ENCODE measurements at places on chromosomes 13 and 19.

DNA sequence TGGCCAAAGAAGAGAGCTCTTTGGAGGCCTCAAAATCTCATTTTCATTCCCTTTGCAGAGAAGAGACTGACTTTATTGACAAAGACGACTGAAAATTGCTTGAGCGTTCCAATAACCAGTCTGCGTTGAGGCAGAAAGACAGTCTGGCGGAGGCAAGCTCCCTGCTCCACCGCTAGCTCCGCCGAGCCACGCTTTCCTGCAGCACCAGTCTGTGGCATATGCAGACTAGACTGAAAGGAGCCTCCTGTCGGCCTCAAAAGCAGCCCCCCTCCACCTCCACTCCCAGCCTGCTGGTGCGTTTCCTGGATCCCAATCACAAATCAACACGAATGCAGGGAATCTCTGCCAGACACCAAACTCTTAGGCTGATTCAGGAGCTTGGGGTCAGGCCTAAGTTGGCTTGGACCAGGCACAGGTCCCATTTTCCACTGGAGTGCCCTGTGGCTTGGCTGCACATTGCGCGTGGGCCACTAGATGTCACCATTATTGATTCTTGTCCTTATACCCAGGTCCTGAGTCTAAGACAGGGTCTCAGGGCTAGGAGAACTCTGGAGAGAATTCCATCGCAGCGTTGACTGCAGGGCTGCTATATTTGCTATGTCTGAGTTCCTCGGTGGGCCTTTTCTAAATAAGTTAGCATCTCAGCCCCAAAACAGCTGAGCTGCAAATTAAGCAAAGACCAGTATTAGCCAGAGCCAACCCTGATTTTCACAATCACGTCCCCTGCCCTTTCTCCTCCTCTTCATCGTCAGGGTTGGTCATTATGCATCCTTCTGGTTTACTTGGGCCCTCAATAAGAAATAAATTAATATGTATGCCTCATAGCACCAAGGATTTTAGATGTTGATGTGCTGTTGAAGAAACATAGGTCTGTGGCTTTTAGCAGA, 5.2 kb upstream of the ZNF507 start:
- peak; percentile 24 for DNase-seq

DNA sequence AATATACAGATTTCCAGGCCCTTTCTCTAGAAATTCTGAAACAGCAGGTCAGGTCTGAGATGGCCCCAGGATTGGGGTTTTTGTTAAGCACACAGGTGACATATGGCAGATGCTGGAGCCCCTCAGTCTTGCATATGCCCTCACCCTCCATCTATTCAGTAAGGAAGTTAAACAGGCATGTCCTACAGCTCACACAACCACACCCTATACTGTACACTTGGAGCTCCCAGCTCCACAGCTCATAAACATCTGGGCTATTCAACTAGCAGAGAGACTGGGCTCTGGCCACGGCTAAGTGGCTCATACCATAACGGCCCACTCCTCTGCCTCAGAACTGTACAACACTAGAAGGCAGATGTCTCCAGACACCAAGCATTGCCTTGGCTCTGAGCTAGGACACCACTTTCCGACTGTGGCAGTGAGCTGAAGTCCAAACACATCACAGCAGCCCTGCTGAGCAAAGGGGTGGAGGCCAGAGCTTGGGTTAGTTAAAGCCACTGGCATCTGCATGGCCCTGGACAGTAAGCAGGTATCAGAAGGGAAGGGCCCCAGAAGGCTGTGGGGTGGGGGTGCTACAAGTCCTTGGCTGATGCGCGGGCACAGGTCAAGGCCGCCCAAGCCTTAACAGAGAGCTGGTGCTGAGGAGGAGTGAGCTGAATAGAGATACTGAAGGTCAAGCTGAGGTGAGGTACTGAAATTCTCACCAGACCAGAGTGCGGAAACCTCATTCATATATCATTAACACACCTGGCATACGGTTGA, 79.1 kb downstream of the ABCC4 start:
- no peak for DNase-seq

DNA sequence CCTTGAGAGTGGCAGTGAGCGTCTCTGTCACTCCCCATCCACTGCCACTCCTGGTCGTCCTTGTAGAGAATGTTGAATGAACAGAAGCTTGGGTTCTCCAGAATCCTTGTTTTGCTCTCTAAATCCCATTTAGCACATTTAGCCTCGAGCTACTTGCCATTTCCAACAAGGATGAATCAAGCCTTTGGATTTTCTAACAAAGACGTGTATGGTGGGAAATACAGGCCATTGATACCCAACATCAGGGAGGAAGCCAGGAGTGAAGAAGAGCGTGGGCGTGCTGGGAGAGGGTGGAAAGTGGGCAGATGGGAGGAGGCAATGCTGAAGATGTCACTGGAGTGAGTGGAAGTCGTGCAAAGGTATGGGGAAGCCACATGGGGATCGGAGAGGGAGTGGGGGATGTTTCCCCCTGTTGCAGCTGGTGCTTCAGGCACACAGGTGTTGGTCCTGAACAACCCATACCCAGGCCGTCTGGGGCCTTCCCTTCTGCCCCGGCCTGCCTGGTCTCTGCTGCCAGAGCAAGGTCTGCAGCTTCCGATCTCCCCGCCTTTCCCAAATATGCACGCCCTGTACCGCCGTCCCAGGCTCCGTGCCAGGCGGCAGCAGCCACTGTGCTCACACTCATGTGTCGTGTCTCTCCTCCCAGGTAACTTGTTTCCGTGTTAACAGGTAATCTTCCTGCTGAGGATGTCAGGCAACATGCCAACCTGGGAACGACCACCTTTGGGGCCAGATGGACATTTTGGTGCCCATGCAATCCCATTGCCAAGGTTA, 48.7 kb downstream of the ZIC5 start:
- DNase-seq, result no peak

DNA sequence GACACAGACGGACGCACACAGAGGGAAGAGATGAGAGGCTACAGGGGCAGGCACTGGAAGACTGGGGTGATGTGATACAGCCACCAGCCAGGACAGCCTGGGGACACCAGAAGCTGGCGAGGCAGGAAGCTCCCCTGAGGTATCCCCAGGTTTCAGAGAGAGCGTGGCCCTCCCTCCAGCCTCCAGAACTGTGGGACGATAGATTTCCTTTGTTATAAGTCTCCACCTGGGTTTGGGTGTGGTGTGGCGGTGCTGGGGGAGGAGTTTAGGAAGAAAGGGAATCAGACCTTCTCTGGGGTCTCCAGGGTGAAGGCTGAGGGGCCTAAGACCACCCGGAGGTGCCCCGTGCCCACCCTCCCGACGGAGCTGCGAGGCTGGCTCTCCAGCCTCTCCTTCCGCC, 2.7 kb upstream of the ASPDH start:
- no peak for DNase-seq

DNA sequence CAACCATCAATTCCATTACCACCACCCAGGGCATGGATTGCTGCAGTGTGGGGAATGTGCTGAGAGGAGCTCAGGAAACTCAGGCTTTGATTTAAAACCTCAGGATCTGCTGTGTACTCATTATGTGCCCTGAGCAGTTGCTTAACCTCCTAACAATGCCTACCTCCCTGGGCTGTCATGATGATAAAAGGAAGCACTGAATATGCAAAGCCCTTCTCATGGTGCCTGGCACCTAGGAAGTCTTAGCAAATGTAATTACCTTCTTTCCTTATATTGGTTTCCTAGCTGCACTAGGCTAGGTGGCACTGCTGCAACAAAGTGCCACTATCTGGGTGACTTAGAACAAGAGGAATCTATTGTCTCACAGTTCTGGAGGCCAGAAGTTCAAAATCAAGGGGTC, 62.2 kb downstream of the KCTD12 start:
- DNase-seq, result no peak

DNA sequence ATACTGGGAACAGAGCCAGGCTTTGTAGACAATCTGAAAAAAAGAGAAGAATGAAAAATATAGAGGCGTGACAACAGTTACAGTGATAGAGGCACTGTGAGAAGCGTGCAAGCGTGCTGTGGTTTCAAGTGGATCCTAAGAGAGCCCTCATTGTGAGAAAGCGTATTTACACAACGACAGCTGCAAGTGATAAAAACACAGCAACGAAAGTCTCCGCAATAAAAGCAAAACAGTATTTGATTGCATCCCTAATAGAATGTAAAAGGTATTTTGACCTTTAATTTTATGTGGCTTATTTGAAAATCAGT, 642.7 kb upstream of the ARGLU1 start:
- DNase-seq, result no peak

- DNase-seq, result no peak
Measured at GRCh38 chr13:45200701-45201232, at the start of gene KCTD4. TSS of gene KCTD4 (minus strand) at chr13:45201045. CDS start at chr13:45194567, 6,478 bp downstream.

- DNase-seq, result no peak
Measured at GRCh38 chr13:98541191-98541590, 35.7 kb downstream of the STK24 start.

DNA sequence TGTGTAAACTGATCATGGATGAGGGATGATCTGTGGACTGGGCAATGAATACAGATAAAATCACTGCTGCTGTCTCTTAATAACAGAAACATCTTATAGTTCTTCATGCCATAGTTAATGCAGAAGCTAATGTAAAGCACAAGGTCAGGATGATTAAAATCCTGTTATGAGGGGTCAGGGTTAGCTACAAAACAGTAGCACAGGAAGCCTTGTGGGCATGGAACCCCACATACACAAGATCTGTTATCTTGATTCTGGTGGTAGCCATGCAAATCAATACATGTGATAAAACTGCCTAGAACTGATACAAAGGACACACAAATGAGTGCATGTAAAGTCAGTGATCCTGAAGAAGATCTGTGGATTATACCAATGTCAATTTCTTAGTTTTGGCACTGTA, 96.4 kb downstream of the KLF12 start:
- DNase-seq, result no peak

DNA sequence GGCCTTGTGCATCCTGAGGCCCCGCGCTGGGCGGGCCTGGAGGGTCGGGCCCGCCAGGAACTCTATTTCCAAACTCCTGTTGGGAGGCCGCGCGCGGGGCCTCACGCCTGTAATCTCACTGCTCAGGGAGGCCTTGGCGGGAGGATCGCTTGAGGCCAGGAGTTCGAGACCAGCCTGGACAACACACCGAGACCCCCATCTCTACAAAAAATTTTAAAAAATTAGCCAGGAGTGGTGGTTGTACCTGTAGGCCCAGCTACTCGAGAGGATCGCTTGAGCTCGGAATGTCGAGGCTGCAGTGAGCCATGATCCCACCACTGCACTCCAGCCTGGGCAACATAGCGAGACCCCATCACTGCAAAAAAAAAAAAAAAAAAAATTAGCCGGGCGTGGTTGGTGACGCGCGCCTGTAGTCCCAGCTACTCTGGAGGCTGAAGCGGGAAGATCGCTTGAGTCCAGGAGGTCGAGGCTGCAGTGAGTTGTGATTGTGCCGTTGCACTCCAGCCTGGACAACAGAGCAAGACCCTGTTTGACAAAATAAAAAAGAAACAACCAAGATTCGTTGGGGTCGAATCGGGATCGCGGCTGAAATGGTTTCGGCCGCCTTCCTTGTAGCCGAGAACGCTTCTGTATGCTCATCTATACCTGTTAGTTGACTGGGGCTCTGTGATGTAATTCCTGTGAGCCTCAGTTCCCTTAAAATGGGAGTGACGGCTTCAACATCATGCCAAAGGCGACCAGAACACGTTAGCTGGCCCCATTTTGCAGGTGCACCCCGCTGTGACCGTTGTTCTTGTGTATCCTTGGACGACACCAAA, 636 bp downstream of the SF3A2 start:
- DNase-seq, result no peak

DNA sequence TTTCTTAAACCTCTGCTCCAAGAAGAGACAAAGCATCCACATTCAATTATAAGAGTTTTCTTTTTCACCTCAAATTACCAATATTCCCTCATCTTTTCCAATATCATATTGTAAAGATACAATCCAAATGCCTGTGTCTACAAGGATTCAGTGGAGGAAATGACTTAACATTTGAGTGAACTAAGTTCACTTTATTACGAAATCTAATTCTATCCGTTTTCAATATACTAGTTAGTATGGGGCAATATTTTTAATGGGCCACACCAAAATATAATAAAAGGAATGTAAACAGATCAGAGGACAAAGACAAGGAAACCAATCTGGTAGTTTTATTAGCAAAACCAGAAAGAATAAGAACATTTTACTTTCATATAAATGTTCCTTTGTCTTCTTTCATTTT, 136.0 kb downstream of the DCLK1 start:
- no peak for DNase-seq

DNA sequence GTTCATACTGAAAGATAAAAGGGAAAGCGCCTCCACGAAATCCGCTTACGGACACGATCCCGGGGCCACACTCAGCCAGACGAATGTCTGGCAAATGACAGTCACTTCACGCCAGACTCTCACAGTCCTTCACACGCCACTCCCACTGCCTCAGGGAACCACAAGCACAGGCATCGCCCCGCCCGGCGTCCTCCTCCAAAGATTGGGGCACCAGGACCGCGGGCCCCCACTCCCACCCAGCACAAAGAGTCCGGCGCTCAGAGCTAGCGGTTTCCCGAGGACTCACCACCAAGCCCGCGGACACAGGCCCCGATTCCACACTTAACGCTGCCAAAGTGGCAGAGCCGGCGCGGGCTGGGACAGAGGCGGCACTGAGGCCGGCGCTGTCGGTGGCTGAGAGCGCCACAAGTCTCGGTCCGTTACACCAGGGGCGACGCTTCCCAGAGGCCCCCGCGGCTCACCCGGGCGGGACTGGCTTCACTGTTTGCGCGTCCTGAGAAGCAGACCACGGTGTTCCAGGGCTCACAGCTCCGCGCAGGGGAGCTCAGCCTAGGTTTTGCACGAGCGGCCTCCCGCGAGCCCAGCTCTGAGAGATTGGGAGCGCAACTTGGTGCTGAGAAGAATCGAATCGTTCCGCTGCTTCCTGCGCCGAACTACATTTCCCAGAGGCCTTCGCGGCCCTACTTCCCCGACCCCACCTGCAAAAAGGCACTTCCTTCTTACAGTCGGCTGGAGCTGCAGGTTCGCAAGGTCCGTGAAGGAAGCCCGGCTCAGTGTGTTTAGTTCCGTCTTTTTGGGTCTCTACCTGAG, at the start of gene ZNF569:
Gene ZNF569 (minus strand): TSS at position 647 of the 810 bp plus-strand sequence. CDS start 22,523 bp downstream, outside the sequence.
- DNase-seq, result peak; percentile 82

DNA sequence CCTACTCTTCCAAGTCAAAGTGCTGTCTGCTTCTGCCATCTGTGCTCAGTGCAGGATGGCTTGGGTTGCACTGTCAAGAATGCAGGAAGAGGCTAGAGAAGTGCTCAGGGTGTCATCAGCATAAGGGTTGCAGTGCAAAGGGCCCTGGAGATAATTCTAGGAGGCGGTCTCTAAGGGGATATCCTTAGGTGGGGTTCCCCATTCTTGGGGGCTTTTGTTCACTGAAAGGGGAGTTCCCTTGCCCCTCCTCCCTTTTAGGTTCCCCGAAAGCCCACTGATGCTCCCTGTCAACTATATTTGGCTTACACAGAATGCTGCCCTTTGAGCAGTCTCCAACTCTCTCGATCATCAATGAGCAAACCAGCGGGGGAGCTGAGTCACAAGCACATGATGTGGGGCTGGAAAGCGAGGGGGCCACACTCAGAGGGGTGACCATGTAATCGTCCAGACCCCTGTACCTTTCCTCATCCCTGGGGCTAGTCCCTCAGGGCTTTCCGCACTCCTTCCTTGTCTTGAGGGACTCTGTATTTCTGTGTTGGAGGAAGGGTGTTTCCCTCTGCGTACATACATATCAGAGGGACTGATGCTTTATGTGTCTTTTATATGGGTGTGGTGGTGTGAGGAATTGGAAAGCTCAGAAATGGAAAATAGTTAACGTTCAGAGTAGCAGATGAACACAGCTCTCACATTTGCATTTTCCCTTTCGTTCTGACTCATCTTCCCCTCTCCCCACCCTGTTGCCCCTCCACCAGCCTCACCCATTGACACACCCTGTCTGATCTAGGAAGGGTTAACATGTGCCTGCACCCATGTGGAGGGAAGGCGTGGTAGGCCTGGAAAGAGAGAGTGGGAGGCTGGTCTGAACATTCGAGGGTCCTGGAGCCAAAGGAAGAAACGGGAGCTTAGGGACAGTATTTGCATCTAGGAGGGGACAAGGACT, 6.7 kb downstream of the ZBTB32 start:
- peak; percentile 66 for DNase-seq
